ENCODE measurements at places on chromosomes 5 and 9.

DNA sequence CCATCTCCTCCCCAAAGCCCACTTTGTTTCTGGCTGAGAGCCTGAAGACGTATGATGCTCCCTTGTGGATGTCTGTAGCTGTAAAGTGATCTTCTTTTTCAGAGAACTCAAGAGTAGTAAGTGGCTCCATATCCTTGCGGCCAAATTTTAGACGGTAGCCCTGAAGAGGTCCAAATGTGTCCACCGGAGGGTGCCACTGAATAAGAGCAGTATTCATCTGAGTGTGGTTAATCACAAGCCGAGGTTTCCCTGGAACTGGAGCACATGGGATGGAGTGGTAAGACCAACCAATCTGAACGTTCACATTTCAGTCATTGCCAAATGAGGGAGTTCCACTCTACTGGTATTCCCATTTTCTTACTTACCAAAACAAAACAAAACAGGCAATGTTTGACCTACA, 686.5 kb upstream of the DMAC1 start:
- DNase-seq, result no peak
- no peaks in the 10 kb centered on the region for H3K4me1 ChIP-seq
- no peaks in the 10 kb centered on the region for H3K27me3 ChIP-seq
- no peak overlapping the region for H3K4me3 ChIP-seq

- no peaks in the 10 kb centered on the region for H3K4me1 ChIP-seq
- DNase-seq, result no peak
- H3K4me3 ChIP-seq, result no peak overlapping the region
- H3K27ac ChIP-seq, result no peak overlapping the region
These were observed 2050.7 kb upstream of the WWC1 start for GRCh38 chr5:166240705-166241104.

- no peak overlapping the region for H3K4me3 ChIP-seq
- H3K4me1 ChIP-seq, result no peaks in the 10 kb centered on the region
- no peak overlapping the region for H3K27ac ChIP-seq
- H3K27me3 ChIP-seq, result no peaks in the 10 kb centered on the region
- DNase-seq, result no peak
These were observed 71.5 kb downstream of the CAMK4 start for GRCh38 chr5:111295649-111296048.

DNA sequence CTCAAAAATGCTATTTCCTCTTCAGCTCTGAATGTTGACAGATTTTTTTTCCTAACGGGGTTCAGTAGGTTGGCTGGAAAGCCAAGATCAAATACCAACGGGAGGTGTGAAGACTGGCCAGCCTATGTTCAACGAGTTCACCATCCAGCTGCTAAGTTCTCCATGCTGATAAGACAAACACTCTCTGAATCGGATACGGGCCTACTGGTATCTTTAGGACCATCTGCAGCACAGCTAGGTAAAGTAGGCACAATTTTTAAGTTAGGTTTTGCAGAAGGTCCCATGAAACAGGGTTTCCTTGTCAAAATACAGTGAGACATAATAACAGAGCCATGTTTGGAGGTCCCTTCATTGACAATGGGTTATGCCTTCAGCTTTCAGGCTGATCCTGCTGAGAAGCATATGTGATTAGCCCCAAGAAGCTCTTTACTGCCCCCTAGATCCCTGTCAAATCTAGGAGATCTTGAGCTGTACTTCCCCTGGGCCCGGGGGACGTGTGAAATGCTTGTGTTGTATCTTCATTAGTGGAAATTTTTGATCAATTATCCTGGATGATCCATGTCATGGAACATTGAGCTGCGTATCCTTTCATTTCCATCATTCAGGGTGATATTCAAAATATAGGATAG, 60.6 kb downstream of the PGM5 start:
- DNase-seq, result no peak
- no peaks in the 10 kb centered on the region for H3K4me1 ChIP-seq
- no peak overlapping the region for H3K4me3 ChIP-seq
- H3K27ac ChIP-seq, result no peak overlapping the region
- no peaks in the 10 kb centered on the region for H3K27me3 ChIP-seq

DNA sequence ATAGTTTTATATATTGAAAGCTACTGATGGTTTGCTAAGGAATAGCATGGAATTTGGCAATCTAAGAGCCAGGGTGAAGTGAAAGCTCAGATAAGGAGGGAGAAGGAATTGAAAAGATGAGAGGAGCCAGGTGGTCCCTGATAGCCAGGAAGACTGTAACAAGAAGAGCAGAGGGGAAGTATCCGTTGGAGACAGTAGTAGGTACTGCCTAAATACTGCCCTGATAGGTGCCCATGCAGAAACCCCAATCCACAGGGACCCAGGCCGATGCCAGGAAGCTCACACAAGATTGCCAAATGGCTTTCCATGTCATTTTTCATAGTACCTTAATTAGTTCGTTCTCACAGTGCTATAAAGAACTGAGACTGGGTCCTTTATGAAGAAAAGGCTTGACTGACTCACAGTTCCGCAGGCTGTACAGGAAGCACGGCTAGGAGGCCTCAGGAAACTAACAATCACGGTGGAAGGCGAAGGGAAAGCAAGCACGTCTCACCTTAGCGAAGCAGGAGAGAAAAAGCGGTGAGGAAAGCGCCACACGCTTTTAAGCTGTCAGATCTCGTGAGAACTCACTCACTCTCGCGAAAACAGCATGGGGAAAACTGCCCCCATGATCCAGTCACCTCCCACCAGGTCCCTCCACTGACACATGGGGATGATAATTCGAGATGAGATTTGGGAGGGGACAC, 13.0 kb downstream of the ACTL7B start:
- DNase-seq, result no peak
- H3K27me3 ChIP-seq, result no peaks in the 10 kb centered on the region
- no peak overlapping the region for H3K4me3 ChIP-seq

- H3K4me1 ChIP-seq, result no peaks in the 10 kb centered on the region
- no peaks in the 10 kb centered on the region for H3K27me3 ChIP-seq
- H3K27ac ChIP-seq, result no peak overlapping the region
- H3K36me3 ChIP-seq, result no peaks in the 10 kb centered on the region
These were observed 55.7 kb upstream of the MAP3K1 start for GRCh38 chr5:56759521-56760216.

DNA sequence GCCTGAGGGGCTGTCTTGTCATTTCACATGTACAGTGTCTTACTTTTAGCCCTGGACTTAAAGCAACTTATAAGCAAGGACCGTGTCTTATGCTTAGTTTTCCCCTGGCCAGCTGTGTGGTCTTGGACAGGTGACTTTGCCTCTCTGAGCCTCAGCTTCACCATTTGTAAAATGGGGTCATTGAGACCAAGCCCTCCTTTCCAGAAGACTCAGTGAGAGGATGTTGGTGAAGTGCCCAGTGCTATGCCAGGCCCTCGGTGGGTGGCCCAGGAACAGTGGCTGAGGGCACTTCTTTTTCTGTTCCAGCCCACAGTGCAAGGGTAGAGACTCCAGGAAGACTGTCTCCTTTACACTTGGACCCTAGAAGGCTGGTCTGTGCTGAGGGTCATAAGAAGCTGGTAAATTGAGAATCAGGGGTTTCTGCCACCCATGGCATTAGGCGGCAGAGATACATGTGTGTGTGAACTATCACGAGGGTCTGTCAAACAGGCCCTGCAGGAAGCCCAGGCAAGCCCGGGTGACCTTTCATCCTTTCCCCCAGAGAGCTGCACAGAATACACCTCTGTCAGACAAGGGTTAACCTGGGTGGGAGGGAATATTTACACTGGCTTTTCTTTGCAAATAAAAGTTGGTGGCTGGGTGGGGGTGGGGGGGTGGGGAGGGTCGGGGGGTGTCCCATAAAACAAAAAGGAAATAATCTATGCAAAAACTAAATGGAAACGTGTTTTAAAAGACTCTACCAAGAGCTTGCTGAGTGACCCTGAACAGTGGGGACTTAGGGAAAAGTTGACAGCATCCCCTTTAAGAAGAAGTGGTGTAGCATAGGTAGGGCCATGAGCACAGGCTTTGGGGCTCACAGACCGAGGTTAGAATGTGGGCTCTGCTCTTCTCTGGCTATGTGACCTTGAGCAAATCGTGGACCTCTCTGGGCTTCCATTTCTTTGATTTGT, 20.4 kb upstream of the KIF12 start:
- no peaks in the 10 kb centered on the region for H3K36me3 ChIP-seq
- no peak for DNase-seq

DNA sequence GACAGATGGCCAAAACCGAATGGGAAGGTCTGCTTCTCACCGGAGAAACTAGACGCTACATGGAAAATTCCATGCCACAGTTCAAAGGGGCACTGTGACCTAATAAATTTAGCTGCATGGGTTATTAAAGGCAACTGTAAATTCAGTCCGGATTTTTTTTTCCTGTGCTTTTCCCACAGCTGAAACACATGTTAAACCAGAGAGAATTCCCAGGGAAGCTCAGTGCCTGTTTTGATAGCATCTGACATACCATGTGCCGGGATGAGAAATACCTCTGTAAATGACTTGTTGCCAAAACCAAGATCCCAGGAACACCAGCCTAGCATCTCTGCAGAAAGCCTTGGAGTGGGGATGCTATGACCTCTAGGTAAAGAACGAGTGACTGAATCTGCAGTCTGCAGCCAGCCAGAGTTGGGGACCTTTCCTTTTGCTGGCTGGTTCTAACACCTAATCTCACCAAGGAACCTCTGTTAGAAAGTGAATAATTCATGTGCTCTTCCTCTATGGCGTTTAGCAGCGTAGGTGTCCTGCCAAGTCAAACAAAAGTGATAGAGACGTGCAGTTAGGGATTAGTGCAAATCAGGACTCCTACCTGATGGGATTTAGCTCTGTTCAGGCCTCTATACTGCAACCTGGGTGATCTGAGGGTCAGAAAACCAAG, 77.9 kb downstream of the SLIT3 start:
- no peaks in the 10 kb centered on the region for H3K4me1 ChIP-seq
- no peaks in the 10 kb centered on the region for H3K27me3 ChIP-seq
- no peak overlapping the region for H3K27ac ChIP-seq
- H3K4me3 ChIP-seq, result no peak overlapping the region
- no peaks in the 10 kb centered on the region for H3K36me3 ChIP-seq

DNA sequence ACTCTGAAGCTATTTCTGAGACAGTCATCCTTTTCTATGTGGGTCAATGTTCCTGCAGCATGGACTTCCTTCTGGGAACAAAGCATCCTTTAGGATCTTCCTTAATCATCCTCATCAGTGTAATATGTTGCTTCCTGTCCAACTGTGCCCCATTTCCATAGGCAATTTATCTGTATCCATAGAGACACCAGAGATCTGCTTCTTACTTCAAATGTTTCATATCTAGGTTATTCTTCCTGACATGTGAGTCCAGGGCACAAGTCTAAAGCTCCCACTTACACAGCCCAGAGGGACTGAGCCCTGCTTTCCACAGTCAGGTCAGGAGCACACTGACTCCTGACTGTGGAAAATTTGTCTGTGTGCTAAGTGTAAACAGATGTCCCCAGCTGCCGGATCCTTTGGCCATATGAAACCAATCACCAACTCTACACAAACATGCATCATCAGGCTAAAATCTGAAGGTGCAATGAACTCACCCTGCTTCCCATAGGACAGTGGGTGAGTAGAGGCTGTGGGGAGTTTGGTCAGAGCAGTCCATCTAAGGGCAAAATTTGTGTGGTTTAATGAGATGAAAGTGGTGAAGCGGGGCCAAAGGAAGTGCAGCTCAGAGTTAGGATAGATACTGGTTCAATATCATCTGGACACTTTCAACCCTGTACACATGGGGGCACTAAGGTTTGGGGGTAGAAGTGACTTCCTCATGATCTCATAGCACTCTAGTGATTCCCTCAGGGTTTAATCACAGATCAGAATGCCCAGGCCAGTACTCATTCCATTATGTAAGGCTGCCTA, 85.2 kb upstream of the TNC start:
- no peaks in the 10 kb centered on the region for H3K4me1 ChIP-seq
- H3K27me3 ChIP-seq, result no peaks in the 10 kb centered on the region
- H3K27ac ChIP-seq, result no peak overlapping the region
- no peak overlapping the region for H3K4me3 ChIP-seq
- H3K36me3 ChIP-seq, result no peaks in the 10 kb centered on the region

DNA sequence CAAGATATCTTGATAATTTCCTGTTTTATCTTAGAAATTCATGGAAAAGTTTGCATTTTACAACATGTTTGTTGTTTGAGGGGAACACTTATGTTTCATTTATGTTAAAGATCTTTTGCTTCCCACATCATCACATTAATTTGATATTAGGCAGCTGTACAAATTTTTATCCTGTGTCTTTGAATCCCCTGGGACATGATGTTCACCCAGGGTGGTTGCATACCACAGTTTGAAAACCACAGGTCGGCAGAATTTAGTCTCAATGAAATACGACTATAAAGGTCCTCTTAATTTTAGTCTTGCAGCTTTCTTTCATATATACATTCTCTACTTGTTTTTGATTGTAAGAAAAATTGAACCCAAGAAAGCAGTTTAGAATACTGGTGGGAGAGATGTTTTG, 3.7 kb downstream of the NAA35 start:
- no peak overlapping the region for H3K4me3 ChIP-seq
- peaks cover 12% of the 10 kb centered on the region for H3K36me3 ChIP-seq
- H3K4me1 ChIP-seq, result peaks cover 2% of the 10 kb centered on the region
- no peak for DNase-seq
- H3K27ac ChIP-seq, result no peak overlapping the region

DNA sequence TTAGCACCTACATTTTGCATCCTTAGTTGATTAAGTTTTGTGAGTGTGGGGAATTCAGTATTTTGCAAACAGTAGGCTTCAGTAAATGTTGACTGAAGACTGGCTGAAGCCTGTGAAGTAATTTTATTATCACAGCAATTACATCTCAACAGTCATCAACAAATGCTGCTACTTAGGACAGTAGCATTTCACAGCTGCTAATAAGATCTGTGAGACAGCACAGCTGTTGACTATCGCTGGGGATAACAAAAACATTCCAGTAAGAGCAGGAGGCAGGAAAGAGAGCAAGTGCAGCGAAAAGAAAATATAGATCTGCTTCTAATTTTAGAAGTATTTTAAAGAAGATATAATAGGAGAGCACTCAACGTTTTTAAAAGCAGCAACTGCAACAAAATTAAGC, 117.3 kb upstream of the FGF10 start:
- no peaks in the 10 kb centered on the region for H3K36me3 ChIP-seq
- no peaks in the 10 kb centered on the region for H3K27me3 ChIP-seq
- H3K4me3 ChIP-seq, result no peak overlapping the region
- no peak for DNase-seq

GRCh38 chr5:161403996-161404395, 142.5 kb downstream of the GABRB2 start:
- no peak for DNase-seq
- H3K4me1 ChIP-seq, result no peaks in the 10 kb centered on the region
- no peak overlapping the region for H3K27ac ChIP-seq
- H3K4me3 ChIP-seq, result no peak overlapping the region
- no peaks in the 10 kb centered on the region for H3K27me3 ChIP-seq

- H3K4me1 ChIP-seq, result no peaks in the 10 kb centered on the region
- no peak overlapping the region for H3K27ac ChIP-seq
- H3K4me3 ChIP-seq, result no peak overlapping the region
- peaks cover 38% of the 10 kb centered on the region for H3K36me3 ChIP-seq
These were observed 109.8 kb downstream of the SERINC5 start for GRCh38 chr5:80146046-80146445.

DNA sequence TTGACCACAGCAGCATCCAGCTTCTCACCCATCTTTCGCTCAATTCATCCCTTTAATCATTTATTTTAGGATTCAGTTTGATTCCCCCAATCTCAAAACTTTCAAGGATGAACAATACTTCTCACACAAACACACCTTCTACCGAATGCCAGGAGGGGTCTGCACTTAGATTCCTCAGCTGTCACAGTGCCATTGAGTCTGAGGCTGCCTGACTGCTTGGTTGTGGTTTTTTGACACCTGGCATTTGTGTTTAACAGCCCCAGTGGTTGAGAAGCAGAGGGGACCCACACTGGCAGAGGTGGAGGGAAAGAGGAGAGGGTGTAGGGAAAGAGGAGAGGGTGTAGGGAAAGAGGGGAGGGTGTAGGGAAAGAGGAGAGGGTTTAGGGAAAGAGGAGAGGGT, 54.9 kb downstream of the PALM2AKAP2 start:
- peaks cover 6% of the 10 kb centered on the region for H3K4me1 ChIP-seq
- H3K36me3 ChIP-seq, result no peaks in the 10 kb centered on the region
- H3K4me3 ChIP-seq, result no peak overlapping the region
- no peak overlapping the region for H3K27ac ChIP-seq
- no peaks in the 10 kb centered on the region for H3K27me3 ChIP-seq
- no peak for DNase-seq
